PC-3 (cell line): ENCODE measurements at places on chromosomes 1 and 21. TPM values are rescaled to one million over a fixed set of nuclear protein-coding genes. Genes with fewer than 3 reads are reported as not detected.
A peak's percentile ranks its signal among the peaks of the same experiment; 100 is the strongest.

- DNase-seq, result peak; percentile 98
Measured at GRCh38 chr1:240031009-240031408, 60.7 kb upstream of the FMN2 start.

Gene LEFTY2
- not detected in 2 replicates for total RNA-seq

Gene SLC5A9
- total RNA-seq, result not detected in 2 replicates

- peak; percentile 67 for DNase-seq
Measured at GRCh38 chr1:156838972-156839371, 19.9 kb downstream of the INSRR start.

Gene F5
- not detected in 2 replicates for total RNA-seq

Gene PPIAL4G
- not detected in 2 replicates for total RNA-seq

- DNase-seq, result no peak
Measured at GRCh38 chr1:204599098-204599497, 82.9 kb downstream of the MDM4 start.

Gene GUCA2B
- total RNA-seq, result not detected in 2 replicates

- peak; percentile 55 for DNase-seq
Measured at GRCh38 chr1:186841599-186841998, 12.8 kb downstream of the PLA2G4A start.

Gene S100B
- total RNA-seq, result not detected in 2 replicates

Gene PRKAB2
- total RNA-seq, result 16.0 and 23.5 TPM in 2 replicates

Gene PLXNA2
- 15.8 and 16.2 TPM in 2 replicates for total RNA-seq

Gene OPTC
- total RNA-seq, result not detected in 2 replicates

DNA sequence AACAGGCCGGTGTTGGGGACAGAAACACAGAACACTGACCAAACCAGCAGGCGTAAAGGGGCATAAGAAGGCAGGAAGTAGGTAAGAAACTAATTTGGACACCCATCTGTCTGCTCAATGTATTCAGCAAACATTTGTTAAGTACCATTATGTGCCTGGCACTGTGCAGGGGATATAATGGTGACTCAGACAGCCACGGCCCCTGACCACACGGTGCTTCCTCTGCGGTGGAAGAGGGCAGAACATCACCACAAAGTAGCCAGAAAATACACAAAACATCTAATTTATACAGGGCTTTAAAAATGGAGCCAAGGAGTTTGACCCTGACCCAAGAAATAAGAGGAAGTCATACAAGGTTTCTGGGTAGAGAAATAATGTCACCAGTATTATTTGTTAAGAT, 12.9 kb downstream of the DNAJC11 start:
- DNase-seq, result no peak

Gene GCLM
- total RNA-seq, result 26.0 and 26.3 TPM in 2 replicates

GRCh38 chr1:228259368-228259894, 51.6 kb downstream of the OBSCN start:
- no peak for DNase-seq

DNA sequence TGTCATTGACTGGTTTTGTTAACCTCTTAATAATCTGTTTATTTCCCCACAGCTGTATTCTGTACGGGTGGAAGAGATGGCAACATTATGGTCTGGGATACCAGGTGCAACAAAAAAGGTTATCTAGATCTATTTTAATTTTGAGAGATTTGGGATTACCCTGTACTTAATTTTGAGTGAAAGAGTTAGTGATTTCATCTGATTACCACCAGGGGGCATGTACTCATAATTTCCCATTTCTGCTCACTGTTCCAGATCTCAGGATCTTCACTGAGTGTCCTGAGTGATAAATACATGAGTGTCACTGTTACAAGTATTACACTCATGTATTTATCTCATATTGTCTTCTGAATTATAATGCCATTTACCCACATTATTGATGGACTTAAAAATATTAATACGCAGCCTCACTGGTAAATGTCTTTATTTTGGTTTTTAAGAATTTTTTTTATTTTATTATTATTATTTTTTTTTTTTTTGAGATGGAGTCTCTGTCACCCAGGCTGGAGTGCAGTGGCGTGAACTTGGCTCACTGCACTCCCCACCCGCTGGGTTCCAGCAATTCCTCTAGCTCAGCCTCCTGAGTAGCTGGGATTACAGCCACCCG, 27.4 kb downstream of the DTL start:
- DNase-seq, result peak; percentile 73

GRCh38 chr21:43712268-43712942, 6.5 kb upstream of the PDXK start:
- peak; percentile 98 for DNase-seq

Gene SLC22A15
- total RNA-seq, result 2.2 TPM in 2 replicates

Gene PDPN
- 0.29 and 0.47 TPM in 2 replicates for total RNA-seq

- DNase-seq, result peak; percentile 91
Measured at GRCh38 chr1:212671342-212672031, 28.2 kb downstream of the BATF3 start.

DNA sequence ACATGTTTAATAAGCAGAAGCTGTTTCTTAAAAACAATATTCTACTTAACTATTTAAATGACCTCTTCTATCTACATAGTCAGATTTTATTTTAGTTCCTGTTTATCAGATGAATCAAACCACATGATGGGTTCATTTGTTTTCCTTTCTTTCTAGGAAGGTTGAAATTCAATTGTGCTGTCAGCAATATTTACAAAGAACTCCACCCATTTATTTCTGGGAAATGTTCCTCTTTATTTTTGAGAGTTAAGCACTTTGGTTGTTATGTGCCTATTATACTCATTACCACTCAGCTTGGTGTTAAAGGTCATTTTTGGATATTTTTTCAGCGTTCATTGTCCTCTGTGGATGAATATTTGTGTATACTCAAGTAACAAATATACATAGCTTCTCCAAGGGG, 84.9 kb downstream of the C4BPA start:
- no peak for DNase-seq

- no peak for DNase-seq
Measured at GRCh38 chr1:215005656-215006345, 76.7 kb upstream of the KCNK2 start.

DNA sequence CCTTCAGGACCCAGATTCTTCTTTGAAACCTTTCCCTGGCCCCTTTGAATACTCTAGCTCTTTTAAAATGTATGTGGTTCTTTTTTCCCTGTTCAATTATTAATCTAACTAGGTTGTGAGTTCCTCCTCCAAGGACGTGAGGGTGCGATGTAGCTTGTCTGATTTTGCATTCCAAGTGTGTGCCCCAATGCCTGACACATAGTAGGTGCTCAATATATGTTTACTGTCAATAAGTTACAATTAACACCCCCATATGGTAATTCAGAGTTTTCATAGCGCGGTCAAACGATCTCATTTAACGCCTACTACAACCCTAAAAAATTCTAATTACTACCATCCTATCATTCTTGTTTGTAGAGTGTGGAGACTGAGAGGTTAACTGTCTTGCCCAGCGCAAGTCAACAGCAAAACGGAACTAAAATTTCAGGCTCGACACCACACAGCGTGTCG, 482 bp upstream of the MTR start:
- DNase-seq, result no peak

Gene PADI2
- total RNA-seq, result 2.4 and 3.2 TPM in 2 replicates

DNA sequence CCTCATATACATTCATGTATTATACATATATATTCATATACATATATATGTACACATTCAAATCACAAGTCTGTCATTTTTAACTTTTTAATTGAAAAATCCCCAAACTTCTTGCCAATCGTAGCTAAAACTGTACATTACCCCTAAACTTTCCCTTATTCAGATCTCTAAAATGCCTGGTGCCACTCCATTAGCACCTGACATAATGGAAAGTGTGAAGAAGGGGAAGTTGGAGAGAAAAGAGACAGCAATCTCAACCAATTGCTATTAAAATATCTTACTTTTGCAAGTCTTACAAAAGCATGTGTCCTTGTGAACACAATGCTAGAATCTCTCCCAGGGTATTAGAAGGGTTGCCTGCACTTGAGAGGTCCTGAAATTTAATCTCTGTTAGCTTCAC, 22.7 kb upstream of the PRKACB start:
- DNase-seq, result no peak

Gene SPATA46
- total RNA-seq, result not detected in 2 replicates

- DNase-seq, result no peak
Measured at GRCh38 chr1:210310562-210311153, 18.0 kb upstream of the HHAT start.

DNA sequence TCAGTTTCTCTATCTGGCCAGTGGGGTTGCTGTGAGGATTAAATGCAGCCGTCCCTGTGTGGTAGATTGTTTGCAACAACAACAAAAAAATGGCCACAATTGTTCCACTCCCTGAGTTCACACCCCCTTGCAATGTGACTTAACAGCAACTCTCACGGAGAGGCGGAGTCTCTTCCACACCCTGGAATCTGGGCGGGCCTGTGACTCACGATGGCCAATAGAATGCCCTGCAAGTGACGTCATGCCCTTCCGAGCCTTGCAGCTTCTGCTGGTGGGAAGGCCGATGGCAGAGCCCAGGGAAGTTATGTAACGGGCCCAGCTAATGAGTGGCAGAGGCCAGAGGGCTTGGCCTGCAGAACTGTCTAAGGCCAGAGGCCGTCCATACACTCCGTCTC, 87.9 kb downstream of the RIPK4 start:
- peak; percentile 99 for DNase-seq

- DNase-seq, result no peak
Measured at GRCh38 chr1:184494929-184495328, 108.1 kb downstream of the C1orf21 start.

GRCh38 chr1:111252786-111253185, 25.3 kb downstream of the CHI3L2 start:
- DNase-seq, result no peak

GRCh38 chr1:182789138-182790076, at the start of gene NPL:
Gene NPL (plus strand): TSS chr1:182789773. CDS start chr1:182794372, 4,599 bp downstream.
- DNase-seq, result peak; percentile 25

GRCh38 chr21:25115021-25115420, 492.3 kb downstream of the MRPL39 start:
- DNase-seq, result no peak

GRCh38 chr1:47593013-47593568, 155.2 kb downstream of the FOXD2 start:
- no peak for DNase-seq

DNA sequence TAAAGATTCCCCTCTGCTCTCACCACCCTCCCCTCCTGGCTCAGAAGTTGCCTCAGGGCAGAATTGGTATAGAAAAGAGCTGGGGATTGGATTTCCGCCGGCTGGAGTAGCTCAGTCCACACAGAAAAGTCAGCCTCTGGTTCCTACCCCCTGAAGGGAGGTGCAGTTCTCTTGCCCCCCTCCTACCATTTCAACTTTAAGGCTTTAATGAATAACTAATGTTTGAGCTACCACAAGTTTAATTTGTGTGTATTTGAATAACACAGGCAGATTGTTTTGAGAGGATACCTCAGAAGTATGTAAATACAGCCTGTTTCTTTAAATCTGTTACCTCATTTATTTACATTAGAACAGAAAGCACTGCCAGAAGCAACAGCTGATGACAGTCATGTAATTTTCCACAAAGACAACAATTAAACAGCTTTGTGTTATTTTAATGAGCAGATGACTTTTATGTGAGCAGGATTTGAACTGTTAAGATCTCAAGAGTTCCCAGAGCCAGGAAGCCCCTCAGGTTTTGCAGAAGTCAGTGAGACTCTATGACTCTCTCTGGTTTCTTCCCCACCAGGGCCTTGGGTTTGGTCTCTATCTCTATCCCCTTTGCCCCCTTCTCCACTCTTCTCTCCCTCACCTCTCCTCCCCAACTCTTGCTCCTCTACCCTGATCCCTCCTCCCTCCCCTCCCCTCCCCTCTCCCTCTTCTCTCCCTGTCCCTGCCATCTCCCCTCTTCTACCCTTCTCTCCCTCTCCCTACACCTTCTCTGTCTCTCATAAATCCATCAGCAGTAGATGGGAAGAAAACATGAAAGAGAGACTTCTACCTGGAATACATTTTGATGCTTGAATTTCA, 26.3 kb downstream of the DUSP10 start:
- peak; percentile 55 for DNase-seq

DNA sequence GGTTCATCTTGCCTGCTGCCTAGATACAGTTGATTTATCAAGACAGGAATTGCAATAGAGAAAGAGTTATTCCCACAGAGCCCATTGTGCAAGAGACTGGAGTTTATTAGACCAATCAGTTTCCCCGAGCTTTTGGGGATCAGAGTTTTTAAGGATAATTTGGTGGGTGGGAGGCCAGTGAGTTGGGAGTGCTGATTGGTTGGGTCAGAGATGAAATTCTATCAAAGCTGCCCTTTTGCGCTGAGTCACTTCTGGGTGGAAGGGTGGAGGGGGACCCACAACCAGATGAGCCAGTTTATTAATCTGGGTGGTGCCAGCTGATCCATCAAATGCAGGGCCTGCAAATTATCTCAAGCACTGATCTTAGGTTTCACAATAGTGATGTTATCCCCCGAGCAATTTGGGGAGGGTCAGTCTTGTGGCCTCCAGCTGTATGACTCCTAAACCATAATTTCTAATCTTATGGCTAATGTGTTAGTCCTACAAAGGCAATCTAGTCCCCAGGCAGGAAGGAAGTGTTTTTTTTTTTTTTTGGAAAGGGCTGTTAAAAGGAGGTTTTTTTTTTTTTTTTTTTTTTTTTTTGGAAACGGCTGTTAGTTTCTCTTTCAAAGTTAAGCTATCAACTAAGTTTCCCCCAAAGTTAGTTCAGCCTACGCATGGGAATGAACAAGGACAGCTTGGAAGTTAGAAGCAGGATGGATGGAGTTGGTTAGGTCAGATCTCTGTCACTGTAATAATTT, 7.4 kb downstream of the SLC16A4 start:
- DNase-seq, result peak; percentile 76

DNA sequence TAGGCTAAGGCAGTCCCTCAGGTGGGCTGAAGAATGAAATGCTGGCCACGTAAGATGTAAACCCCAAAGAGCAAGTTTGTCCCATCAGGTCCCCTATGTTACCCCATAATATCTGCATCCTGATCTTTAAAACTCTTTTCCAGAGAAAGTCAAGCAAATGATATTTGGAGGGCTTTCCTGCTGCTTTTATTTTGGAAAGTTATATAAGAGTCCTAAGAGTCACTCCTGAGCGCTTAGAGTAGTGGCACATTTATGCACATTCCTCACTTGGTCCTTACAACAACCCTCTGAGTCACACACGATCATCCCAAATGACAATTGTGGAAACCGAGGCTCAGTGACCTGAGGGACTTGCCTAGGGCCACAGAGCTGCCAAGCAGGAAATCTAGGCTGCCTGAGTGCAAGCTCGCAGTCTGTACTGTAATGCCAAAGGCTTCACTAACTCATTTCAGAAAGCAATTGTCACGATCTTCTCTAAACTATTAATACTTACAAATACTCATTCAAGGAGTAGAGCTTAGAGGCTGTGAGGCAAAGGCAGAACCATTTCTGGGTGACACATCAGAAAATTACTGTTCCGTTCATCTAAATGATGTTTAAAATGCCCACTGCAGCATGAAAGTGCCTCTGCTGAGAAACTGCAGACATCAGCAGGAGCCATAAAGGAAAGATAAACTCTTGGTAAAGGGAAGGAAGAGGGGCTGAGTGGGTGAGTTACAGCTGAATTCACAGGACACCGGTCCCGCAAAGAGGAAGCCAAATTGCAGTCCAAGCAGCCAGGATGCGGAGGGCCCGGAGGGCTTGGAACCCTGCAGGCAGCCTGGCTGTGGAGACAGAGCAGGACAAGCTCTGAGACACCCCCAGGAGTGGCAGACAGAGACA, 30.8 kb downstream of the CAPZB start:
- no peak for DNase-seq

- DNase-seq, result no peak
Measured at GRCh38 chr1:3917761-3918160, 17.7 kb upstream of the C1orf174 start.

- DNase-seq, result no peak
Measured at GRCh38 chr1:2544093-2544874, 11.9 kb upstream of the TNFRSF14 start.

- DNase-seq, result no peak
Measured at GRCh38 chr1:119327094-119327449, 41.5 kb upstream of the HAO2 start.

Gene SEMA4A
- total RNA-seq, result 5.8 and 13.1 TPM in 2 replicates
